Activated CD4-positive, CD25-positive, alpha-beta regulatory T cell (primary cell): ENCODE measurements at places on chromosomes 16 and 17.

DNA sequence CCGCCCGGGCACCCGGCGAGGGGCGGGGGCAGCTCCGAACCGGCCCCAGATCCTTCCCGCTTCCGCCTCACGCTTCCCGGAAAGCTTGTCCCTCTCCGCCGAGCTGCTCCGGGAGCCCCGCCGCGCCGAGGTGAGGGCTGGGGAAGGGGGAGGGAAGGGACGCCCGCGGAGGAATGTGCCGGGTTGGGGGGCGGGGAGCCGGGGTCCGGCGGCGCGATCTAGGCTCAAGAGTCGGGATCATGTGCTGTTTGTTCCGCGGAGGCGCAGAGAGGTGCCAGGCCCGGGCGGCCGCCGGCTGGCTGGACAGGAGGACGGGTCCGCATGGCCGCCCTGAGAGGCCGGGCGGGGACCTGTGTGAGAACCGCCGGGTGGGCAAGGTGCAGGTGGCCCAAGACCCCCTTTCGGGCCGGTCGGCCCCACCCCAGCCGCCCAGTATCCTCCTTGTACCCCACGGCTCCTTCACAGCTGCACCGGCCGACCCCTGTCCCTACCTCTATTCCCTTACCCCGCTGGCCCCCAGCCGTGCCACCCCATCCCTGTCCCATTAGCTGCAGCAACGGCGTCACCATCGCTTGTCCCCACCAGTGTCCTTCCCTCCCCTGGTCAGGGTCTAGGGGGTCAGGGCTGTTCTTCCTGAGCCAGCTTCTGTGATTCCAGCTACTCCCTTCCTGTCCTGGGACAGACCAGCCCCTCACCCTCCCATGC lies 429 bp downstream of the KIF1C start:
- DNase-seq: no peak

DNA sequence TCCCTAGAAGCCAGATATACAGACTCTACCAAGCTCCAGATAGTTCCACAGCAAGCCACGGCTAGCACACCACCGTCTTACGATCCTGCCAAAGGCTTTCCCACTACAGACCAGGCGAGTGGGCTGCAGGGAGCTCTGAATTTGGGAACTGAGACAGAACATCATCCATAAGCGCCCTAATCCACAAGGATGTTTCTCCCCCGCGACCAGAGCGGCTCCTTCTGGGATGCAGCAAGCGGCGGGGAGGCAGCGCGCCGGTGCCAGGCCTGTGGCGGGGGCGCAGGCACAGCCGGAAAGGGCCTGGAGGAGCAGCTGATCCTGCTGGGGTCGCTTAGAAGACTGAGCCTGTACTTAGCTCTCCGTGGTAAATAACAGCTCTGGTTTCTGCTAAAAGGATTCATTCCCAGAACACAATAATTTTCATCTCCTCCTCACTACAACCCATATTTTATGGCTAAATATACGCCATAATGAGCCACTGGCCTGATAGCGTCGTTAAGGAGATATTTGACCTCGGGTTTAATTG lies 16.2 kb upstream of the FOXF1 start:
- DNase-seq: no peak

GRCh38 chr17:40290629-40291280 lies 3.1 kb downstream of the CDC6 start:
- no peak for DNase-seq

DNA sequence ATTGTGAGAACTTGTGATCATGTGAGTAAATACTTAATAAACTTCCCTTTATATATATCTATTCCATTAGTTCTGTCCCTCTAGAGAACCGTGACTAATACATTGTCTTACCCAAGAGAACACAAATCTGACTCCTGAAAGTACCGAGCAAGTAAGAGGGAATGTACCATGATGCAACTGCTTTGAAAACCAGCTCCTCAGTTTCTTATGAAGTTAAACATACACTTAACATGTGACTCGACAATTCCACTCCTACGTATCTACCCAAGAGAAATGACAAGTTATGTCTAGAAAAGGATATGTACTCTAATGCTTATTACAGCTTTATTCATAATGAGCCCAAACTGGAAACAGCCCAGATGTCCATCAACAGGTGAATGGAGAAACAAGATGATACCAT lies 8.8 kb upstream of the GJD3 start:
- no peak for DNase-seq

DNA sequence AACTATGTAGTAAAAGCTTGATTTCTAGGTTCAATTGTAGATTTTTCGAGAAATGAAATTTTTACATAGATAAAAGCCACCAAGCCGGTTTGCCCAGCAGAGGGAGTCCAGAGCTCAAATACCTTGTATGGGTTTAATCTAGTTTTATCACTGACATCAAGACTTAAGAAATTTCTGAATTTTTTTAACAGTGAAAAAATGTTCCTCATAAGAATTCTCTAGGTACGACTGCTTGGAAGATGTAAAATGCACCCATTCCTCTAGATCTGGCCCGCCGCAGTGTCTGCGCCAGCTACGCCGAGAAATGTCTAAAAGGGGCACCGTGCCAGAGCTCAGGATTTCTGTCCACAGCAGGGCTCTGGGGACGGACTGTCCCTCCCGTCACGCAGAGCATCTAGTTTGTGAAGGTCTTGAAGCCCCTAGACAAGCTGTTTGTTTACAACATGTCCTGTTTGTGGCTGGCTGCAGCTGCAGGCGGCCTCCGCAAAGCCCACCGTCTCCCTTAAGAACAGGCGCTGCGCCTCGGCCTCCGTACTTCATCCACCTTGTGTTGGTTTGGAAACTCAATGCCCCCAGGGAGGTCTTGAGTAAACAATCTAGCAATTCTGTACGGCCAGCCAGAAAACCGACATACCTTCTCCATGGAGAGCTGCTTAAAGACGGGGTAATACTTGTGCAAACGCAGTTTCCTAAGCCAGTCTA lies 24.8 kb downstream of the MAP1LC3B start:
- no peak for DNase-seq

GRCh38 chr17:38568274-38568673 lies 37.5 kb downstream of the SRCIN1 start:
- no peak for DNase-seq

GRCh38 chr17:28916302-28916934 lies 13.5 kb upstream of the DHRS13 start:
- no peak for DNase-seq

- DNase-seq: no peak
Observed at GRCh38 chr17:81556863-81557262, 4.7 kb upstream of the FAAP100 start.

DNA sequence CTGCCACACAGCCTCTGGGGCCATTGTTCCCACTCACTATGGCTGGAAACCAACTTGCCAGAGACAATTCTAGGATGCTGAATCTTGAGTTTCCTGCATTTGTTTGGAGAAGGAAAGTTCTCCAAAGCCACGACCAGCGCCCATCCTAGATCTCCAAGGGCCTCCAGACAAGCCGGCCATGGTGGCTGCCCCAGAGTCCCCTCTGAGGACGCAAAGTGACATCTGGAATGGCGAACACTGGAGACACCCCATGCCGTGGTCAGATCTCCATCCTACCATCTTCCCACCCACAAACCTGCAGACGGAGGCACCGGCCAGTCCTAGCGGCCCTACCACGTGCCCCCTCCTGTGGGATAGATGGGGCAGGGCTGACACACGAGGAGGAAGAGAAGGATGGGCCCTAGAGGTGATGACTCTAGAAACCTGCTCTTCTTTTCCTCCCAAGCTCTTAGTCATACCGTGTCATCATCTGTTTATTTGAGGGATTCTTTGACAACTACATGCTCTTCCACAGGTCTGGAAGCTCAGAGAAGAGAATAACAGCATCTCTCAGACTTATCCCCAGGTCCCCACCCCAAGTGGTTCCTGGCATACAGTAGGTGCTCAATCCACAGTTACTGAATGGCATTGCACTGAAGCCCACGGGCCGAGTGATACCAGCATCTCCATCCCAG lies 71.3 kb downstream of the MYH11 start:
- DNase-seq: no peak

DNA sequence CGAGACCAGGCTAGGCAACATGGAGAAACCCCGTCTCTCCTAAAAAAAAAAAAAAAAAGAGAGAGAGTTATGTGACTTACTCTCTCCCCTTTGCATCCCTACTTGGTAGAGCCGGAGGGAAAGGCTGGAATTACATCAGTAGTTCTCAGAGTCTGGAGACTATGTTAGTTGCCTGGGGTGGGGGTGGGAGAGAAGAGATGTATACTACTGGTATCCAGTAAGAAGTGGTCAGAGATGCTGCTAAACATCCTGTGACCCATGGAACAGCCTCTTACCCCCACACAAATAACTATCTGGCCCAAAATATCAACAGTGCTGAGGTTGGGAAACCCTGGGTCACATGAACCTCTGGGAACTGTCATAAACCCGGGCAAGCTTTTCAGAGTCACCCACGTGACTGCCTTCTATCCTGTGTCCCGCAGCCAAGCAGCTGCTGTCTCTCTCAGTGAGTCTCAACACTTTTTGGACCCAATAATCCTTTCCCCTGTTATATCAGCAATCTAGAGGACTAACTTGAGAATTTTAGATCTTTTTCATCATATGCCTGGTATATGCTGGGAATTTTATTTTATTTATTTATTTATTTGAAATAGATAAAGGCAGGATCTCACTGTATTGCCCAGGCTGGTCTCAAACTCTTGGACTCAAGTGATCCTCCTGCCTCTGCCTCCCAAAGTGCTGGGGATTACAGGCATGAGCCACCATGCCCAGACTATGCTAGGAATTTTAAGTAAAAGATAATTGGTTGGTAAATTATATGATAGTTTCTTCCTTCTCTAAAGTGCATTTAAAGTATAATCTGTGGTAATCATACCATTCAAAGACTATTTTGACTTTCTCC lies 8.7 kb downstream of the EIF1 start:
- no peak for DNase-seq

GRCh38 chr17:75509528-75510258 lies 5.6 kb downstream of the CASKIN2 start:
- no peak for DNase-seq

- no peak for DNase-seq
Observed at GRCh38 chr16:85417156-85417860, 195.8 kb upstream of the GSE1 start.

GRCh38 chr17:9148905-9149525 lies 127.7 kb downstream of the NTN1 start:
- DNase-seq: no peak

- no peak for DNase-seq
Observed at GRCh38 chr16:73228649-73229048, 180.7 kb upstream of the ZFHX3 start.

DNA sequence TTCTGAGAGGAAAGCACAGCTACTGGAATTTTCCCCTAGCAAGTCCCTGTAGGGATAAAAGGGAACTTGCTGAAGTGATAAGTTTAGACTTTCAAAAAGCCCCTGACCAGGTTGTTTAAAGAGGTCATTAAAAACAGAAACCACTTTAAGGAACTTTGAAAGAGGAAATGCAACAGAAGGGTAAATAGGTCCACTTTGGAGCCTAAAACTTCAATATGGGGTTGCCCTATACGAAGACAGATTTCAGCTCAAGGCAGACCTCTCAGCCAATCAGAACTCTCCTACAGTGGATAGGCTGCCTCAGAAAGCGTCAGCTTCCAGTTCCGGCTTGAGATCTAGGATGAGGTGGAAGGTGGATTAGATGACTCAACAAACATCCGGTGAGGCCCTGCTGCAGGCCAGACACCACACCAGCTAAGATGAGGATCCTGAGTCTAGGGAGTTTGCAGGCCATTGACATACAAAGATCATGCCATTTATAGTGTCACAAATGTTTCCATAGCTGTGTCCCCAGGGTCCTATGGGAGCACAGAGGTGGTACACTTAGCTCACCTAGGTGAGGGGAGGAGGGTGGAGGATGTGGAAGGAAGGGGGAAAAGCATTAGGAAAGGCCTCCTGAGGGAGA lies 7.9 kb upstream of the MFSD6L start:
- no peak for DNase-seq

- DNase-seq: no peak
Observed at GRCh38 chr17:31488982-31489294, 97.5 kb downstream of the RAB11FIP4 start.

DNA sequence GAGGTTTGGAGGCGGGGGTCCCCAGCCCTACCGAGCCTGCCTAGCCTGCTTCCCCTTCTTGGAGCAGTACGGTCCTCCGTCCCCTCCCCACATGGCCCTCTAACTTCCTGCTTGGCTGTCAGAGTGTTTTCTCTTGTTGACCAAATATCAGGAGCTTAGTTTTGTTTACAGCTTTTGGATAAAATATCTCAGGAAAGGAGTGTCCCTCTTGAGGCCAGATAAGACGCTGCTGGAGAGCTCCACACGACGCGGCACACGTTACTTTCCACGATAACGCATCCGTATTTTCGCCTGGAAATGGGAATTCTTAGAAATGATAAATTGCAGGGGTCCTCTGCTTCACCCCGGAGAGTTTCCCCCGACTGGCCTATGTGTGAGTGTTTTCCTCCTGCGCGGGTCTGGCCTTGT lies 182.9 kb downstream of the MAF start:
- DNase-seq: no peak

- DNase-seq: no peak
Observed at GRCh38 chr16:54060599-54061421, 225.8 kb downstream of the IRX3 start.

DNA sequence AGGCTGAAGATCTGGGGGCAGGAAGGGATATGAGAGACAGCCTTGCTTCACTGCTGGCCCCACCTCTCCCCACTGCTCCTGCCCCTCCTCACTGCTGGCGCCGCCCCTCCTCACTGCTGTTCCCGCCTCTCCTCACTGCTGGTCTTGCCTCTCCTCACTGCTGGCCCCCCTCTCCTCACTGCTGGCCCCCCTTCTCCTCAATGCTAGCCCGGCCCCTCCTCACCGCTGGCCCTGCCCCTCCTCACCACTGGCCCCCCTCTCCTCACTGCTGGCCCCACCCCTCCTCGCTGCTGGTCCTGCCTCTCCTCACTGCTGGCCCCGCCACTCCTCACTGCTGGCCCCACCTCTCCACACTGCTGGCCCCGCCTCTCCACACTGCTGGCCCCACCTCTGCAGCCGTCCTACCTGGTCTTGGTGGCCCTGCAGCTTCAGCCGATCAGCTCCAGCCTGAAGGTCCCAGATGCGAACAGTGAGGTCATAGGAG lies 9.5 kb upstream of the PAM16 start:
- DNase-seq: no peak

DNA sequence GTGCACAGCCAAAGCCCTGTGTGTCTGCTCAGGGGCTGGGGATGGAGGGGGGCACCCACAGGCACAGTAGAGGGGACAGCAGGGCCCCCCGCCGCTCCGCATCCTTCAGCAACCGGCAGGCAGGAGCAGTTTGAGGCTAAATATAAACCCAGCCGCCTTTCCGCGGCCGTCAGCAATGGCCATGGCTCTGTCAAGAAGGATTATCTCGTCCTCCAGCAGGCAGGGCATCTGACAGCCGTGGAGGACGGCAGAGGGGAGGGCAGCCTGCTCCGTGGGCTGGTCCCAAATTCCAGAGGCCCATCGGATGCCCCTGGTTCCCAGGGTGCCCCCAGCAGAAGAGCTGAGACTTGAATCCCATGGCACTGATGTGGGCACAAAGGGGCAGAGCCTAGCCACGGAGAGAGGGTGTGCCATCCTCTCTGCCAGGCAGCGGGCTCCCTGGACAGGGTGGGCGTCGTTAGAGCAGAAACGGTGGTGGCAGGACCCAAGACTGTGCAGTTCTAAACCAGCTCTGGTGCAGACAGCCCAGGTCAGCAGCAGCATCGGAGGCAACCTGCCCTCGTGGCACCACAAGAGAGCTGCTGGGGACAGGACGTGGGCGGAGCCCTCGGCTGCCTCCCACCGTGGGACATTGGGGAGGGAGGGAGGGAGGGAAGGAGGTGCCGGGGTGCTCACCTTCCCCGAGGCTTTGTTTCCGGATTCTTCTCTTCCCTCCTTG lies 198.8 kb upstream of the CIBAR2 start:
- no peak for DNase-seq
